ENCODE measurements at places on chromosomes 11 and 22.

- DNase-seq = no peak
These were observed 19.8 kb upstream of the CDON start for GRCh38 chr11:126082251-126083109.

- DNase-seq = no peak
These were observed 59.4 kb upstream of the CD44 start for GRCh38 chr11:35079611-35080010.

DNA sequence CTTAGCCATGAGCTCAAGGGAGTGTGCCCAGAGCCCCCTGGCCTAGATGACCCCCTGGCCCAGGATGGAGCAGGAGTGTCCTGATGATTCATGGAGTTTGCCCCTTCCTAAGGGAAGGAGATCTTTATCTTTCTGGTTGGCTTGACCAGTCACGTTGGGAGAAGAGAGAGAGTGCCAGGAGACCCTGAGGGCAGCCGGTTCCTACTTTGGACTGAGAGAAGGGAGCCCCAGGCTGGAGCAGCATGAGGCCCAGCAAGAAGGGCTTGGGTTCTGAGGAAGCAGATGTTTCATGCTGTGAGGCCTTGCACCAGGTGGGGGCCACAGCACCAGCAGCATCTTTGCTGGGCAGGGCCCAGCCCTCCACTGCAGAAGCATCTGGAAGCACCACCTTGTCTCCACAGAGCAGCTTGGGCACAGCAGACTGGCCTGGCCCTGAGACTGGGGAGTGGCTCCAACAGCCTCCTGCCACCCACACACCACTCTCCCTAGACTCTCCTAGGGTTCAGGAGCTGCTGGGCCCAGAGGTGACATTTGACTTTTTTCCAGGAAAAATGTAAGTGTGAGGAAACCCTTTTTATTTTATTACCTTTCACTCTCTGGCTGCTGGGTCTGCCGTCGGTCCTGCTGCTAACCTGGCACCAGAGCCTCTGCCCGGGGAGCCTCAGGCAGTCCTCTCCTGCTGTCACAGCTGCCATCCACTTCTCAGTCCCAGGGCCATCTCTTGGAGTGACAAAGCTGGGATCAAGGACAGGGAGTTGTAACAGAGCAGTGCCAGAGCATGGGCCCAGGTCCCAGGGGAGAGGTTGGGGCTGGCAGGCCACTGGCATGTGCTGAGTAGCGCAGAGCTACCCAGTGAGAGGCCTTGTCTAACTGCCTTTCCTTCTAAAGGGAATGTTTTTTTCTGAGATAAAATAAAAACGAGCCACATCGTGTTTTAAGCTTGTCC lies 14.3 kb downstream of the ADORA2A start:
- DNase-seq = no peak

DNA sequence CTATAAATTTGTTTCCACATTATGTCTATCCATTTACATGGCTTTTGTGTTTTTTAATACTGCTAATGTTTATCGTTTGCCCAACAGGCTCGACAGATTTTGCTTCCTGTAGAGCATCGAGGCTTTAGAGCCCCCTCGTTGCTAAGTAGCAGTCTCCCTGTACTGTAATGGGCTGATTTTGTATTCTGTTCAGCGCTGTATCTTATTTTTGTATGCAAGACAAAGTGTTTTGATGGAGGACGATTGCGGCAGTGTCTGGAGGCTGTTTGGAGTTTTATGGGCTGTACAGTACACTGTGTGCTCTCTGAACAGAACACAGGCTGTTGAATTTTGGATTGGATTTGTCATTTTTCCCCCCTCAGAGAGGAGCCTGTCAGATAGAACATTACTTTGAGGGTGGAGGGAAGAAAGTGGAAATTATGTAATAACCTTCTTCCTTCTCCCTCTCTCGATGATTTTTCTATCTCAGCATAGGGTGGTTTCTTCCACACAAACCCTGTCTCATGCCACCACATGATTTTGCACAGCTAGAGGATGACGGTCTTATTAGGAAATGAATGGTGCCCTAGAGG lies 104.4 kb downstream of the ZBTB16 start:
- DNase-seq = peak; percentile 69

DNA sequence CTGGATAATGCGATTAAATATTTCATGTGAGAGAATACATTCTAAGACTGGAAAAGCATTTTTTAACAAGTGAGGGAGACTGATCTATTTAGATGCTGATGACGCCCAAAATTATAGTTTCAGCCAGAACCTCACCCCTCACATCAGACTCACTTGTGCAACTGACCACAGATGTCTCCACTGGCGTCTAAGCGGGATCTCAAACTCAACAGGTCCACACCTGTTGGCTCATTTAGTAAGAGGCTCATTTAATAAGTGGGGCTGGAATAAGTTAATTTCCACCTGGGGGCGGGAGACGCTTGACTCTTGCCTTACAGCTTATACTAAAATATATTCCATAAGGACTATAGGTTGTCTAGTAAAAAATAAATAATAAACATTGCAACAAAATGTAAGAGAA lies 47.5 kb downstream of the MORC2 start:
- DNase-seq = peak; percentile 10

Data from MV-4-11 (cell line).